Stimulated activated CD4-positive, alpha-beta T cell treated with anti-CD3 and anti-CD28 coated beads, Interleukin-1b, Interleukin-23, amount 100 ng/mL, for 24 hours (primary cell): ENCODE measurements at places on chromosomes 16 and 17.

GRCh38 chr16:85652431-85653221 is 36.1 kb downstream of the GINS2 start:
- DNase-seq = no peak

DNA sequence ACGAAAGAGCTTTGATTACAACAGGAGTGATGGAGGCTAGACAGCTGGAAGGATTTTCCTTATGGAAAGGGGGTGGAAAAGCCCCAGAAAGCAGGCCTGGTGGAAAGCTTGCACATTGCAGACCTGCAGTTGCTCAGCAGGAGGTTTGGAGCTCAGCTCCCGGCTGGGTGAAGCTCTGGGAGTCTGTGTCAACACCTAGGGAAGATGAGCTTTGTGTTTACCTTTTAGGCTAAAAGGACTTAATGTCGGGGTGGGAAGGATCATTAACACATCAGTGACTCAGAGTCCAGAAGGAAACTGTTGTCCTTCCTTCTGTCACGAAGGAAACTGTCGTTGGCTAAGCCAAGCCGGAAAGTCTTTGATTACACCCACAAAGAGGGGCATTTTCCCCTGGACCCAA is 48.2 kb downstream of the RAP1GAP2 start:
- DNase-seq = no peak

GRCh38 chr16:50178491-50178941 is 25.4 kb downstream of the TENT4B start:
- no peak for DNase-seq

- no peak for DNase-seq
Measured at GRCh38 chr17:81026266-81027036, 8.5 kb upstream of the BAIAP2 start.

- DNase-seq = no peak
Measured at GRCh38 chr17:52885882-52886281, 727.4 kb upstream of the CA10 start.

DNA sequence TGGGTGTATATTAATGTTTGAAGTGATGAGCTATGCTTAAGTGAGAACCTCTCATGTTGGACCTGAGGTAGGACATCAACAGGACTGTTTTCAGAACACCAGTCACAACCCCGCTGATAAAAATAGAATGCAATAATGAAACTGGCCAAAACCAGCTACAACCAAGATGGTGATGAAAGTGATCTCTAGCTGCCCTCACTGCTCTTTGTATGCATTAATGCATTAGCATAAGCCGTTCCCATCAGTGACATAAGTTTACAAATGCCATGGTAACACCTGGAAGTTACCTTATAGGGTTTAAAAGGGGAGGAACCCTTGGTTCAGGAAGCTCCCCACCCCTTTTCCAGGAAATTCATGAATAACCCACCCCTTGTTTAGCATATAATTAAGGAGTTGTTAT is 672.5 kb upstream of the EEF2KMT start:
- DNase-seq = no peak

DNA sequence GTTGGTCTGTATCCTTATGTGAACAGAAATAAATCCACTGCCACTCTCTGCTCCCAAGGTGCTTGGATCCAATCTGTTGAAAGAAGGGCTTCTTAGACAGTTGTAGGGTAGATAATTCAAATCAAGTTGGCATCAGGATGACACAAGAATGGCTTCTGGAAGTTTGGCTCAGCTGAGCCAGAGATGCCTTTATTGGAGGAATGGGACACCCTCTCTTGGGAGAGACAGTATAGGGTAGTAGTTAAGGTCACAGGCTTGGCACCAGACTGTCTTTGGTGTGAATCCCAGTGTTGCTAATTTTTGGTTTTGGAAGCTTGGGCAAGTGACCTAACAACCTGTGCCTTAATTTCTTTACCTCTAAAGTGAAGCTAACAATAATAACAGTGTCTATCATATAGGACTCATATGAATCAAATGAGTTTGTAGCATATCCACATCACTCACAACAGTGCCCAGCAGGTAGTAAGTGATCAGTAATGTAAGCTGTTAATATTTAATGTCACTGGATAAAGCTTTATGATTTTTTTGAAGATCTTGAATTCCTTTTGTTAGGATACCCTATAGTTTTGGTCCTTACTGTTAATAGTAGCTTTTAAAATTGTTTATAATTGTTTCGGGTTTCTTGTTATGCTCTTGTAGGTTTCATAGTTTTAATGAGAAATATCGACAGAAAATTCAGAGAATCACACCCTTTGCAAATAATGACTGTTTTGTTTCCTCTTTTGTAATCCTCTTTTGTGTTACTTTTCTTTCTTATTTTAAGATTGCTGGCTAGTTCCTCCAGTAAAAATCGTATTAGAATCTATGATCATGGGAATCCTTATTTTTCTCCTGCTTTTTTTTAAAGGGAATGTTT is 19.1 kb downstream of the ZNRF1 start:
- DNase-seq = no peak

DNA sequence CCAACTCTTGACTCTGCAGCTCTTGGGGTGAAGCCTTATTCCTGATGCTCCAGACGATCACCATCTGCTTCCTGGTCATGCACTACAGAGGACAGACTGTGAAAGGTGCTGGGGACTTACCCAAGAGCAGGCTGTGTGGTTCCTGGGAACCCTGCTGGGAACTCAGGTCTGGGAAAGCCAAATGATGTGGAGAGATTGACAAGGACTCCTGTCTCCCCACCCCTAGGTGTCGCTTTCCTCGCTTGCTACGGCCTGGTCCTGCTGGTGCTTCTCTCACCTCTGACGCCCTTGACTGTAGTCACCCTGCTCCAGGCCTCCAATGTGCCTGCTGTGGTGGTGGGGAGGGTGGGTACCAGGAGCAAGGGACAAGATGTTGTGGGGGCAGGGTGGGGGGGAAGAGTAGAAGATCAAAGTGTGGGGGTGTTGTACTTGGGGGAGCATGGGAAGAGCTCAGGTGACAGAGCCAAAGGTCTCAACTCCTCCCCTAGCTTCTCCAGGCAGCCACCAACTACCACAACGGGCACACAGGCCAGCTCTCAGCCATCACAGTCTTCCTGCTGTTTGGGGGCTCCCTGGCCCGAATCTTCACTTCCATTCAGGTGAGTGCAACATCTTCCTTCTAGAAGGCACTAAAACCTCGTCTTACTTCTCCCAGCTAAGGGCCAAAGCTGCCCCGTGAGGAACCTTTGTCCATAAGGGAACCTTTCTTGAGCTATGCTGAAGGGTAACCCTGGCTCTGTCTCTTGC is 3.0 kb downstream of the SOX15 start:
- DNase-seq = no peak

DNA sequence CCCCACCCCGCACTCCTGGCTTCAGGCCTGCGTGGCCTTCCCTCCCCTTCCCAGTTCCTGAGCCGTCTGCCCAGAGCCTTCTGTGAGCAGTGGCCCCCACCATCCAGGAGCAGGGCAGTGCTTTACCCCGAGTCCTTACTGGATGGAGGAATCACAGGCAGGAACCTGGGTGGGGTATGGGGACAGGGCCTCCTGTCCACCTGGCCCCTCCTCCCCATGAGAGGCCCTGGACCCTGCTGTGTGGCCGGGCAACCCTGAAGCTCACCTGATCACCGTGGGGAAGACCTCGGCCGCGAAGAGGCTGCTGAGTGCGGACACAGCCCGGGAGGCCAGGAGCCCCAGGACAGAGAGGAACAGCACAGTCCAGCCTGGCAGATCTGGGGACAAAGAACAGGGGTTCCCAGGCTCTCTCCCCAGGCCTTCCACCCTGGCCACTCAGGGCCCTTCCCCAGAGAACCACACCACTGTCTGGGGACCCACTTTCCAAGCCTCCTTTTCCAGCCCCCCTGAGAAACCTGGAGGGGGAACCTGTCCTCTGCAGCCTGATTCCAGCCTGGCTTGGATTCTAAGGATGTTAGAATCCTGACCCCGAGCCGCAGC is 3.2 kb downstream of the SLC22A31 start:
- DNase-seq = no peak

DNA sequence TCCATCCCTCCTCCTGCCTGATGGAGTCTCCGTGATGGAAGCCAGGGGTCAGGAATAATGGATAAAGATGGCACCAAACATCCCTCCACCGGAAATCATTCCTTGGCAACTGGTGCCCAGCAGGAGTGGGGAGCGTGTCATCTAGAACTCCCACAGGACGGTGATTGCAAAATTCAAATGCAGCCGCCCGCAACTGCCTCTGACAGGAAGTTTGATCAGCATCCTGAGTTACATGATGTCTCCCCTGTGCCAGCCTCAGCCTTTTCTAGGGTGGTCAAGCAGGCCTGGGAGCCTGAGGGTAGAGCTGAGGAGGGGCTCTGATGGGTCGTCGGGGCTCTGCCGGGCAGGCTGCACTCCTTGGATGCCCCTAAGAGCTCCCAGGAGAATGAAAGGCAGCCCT is 52.8 kb downstream of the GSG1L start:
- no peak for DNase-seq

GRCh38 chr16:66036793-66037715 is 329.4 kb upstream of the CDH5 start:
- DNase-seq = no peak

DNA sequence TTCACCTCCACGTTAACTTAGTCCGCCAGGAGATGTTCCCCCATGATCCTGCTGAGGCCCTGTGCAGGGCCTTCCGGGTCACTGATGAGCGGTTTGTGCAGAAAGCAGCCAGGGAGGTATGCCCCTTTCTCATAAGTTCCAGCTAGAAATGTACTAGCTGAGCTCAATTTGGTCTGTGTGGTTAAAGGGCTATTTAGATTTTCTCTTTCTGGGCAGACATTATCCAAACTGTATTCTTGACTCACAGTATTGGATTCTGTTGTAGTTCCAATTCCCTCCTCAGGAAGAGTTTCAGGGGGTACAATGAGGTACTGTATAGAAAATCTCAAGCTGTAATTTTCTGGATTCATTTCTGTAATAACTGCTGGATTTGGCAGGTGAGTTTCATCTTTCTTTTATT is 137.1 kb downstream of the TRIM37 start:
- DNase-seq = no peak

- no peak for DNase-seq
Measured at GRCh38 chr16:53126390-53126789, 71.6 kb downstream of the CHD9 start.
